Pons (tissue), 1 donor: ENCODE measurements at places on chromosomes 6 and 20.

GRCh38 chr6:72084992-72085569 is 198.7 kb downstream of the RIMS1 start:
- peak; percentile 52 for DNase-seq

DNA sequence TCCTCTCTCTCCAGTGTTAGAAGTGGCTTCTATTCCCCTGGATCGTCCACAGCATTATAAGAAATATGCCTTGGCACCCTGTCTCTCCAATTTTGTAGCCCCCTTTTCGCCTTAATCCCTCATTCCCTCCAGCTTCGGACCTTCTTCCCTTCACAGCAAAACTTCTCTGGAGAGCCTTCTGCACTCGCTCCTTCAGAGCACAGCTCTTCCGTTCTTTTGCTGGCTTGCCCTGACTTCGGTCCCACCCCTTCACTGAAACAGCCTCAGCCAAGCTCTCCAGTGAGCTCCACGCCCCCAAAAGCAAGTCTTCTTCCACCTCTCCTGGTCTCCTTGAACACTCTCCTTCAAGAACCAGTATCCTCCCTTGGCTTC is 134.7 kb upstream of the RNF24 start:
- DNase-seq: no peak

DNA sequence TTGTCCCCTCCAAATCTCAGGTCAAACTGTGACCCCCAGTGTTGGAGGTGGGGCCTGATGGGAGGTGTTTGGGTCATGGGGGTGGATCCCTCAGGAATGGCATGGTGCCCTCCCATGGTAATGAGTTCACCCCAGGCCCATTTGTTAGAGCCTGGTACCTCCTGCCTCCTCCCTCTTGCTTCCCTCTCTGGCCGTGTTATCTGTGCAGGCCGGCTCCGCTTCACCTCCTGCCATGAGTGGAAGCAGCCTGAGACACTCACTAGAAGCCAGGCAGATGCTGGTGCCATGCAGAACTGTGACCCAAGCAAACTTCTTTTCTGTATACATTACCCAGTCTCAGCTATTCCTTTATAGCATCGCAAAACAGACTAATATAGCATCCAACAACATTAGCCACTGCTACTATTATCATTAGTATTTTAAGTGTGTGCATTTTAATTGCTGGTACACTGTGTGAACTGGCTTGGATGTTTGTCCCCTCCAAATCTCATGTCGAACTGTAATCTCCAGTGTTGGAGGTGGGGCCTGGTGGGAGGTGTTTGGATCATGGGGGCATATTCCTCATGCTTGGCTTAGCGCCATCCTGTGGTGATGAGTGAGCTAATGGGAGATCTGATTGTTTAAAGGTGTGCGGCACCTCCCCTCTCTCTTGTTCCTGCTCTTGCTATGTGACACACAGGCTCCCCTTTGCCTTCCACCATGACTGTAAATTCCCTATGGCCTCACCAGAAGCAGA is 12.2 kb upstream of the OSER1 start:
- no peak for DNase-seq

DNA sequence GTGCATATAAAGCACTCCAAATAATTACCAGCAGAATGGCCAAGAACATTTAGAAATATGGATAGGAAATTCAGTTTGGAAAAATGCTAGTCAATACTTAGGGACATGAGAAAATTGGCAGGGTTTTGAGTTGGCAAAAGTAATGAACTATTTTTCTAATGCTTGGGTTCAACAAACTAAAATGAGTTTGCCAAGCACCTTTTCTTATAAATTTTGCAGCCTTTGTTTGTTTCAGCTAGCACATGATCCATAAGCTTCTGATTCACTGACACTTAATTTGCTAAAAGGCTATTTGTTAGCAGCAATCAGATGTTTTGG is 324.8 kb downstream of the QKI start:
- no peak for DNase-seq

DNA sequence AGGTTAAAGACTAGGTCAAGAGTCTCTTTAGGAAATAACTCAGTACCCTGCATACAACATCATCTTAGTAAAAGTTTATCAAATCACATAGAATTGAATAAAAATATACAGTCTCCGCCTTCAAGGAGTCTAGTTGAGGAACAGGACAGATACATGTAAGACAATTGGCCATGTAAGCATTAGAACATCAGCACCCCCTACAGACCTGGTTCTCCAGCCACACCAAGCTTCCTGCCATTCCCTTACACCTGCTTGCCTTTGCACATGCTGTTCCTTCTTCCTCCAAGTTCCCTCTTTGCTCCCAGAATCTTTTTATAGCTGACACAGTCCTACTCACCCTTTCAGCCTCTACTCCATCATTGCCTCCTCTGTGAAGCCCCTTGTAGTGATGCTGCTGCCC is 187.8 kb upstream of the LRFN2 start:
- no peak for DNase-seq

DNA sequence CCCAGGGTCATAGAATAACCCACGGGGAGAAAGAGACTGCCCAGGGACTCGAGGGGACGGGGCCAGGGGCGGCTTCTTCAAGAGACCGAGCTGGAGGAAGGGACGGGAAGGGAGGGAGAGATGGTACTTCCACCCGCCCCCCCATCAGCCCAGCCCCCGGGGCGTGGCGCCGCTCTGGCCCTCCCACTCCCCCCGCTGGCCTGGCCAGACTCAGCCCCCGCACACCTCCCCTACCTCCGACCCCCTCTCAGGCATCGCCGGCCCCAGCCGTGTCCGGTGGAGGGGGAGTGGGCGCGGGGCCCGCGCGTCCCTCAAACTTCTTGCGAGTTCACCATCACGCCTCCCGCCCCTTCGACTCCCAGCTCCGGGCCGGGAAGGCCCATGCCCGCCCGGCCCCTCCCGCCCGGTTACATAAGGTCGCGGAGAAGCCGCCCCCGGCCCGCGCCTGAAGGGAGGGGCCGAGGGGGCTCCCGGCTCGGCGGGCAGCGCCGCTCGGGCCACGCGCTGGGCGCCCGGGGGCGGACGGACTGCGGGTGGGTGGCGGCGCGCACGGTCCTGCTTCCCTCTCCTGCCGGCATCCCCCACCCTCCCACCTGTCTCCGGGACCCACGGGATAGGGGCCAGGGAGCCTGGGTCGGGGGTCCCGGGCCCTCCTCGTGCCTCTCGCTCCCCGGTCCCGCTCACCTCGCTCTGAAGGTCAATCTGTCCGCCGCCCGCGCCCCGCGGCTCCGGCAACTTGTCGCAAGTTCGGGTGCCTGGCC is 562 bp downstream of the TFEB start:
- DNase-seq: peak; percentile 90

DNA sequence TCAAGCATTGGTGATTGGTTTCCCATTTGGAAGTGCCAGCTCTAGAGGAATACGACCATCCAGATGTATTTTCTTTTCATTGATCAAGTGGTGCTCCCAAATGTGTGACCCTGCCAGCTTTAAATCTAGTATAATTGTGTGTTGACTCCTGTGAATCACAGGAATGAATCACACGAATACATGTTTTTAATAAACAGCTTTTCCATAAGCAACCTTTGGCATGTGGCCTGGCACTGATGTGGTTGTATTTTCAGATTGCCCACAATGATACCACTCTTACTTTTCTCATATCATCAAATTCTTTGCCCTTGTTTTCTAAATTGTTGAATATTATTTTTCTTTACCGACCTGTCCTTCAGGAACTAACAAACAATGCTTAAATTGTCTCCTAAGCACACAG is 367 bp downstream of the GSTA3 start:
- DNase-seq: no peak
